ENCODE measurements at places on chromosomes 2 and 18. TPM values are rescaled to one million over a fixed set of nuclear protein-coding genes. Genes with fewer than 3 reads are reported as not detected.

Gene CPS1
- total RNA-seq, result 2.2 TPM

Gene LYG2
- not detected for total RNA-seq

DNA sequence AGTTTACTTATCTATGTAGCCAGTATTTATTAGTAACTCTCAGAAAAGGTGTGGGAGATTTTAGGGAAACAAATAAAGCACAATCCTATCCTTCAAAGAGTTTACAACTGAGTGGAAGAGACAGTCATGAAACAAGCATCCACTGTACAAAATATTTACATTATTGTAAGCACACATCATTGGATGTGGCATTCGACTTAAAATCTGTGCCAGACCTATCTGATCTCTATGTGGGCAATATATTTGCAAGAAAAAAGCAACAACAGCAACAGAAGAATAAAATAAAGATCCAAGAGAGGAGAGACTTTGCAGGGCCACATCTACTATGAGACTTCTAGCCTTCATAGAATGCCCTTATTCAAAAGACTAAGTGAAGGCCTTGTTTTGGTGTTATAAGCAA lies 882.1 kb upstream of the PIK3C3 start:
- no peak for DNase-seq

GRCh38 chr2:196590286-196590685 lies 49.2 kb upstream of the CCDC150 start:
- no peak for DNase-seq

DNA sequence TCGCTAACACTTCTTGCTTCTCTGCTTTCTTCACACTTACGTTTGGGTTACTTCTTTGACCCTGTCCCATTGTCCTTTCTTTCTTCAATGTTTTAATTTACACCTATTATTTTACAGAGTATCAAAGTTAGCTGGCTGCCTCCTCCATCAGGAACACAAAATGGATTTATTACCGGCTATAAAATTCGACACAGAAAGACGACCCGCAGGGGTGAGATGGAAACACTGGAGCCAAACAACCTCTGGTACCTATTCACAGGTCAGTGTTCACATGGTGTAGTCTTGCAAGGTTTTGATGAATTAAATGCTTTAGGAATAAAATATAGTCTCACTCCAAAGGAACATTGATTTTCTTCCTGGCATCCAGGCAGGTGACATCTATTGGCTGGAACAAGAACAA lies 919.0 kb downstream of the MBD2 start:
- DNase-seq, result no peak

Gene LIMS2
- 80.2 TPM for total RNA-seq
